ENCODE measurements at places on chromosomes 11 and 22. TPM values are rescaled to one million over a fixed set of nuclear protein-coding genes. Genes with fewer than 3 reads are reported as not detected.

GLYATL1 gene
- not detected for total RNA-seq

- no peak for DNase-seq
Measured at GRCh38 chr11:128338811-128339210, 248.5 kb downstream of the ETS1 start.

MS4A4A gene
- total RNA-seq: not detected

MCHR1 gene
- total RNA-seq: not detected

DNA sequence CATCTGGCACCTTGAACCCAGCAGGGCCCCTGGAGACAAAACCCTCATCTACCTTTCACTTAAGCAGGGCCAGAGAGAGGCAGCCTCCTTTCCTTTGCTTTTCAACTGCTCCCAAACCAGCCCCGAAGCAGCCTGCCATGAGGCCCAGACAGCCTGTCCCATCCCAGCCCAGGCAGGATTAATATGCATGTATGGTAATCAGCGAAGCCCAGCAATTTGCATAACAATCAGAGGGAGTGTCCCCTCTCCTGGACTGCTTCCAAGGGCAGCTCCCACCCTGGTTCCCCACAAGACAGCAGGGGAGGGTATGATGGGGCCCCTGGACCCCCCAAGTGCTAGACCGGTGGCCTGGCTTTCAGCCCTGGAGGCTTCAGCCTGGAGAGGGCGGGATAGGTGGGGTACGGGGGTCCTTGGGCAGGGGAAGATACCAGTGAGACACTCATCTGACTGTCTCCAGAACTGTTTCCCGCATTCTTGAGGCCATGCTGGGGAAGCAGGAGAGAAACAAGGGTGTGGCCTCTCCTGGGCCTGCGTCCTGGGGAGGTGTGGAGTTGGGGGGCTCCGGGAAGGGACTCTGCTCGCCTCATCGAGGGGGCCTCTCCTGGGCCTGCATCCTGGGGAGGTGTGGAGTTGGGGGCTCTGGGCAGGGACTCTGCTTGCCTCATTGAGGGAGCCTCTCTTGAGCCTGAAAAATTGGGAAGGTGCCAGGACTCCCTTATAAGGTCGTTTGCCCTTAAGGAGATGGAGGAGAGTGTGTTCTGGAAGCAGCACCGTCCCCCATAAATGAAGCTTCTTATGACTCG lies 93.2 kb upstream of the PRR5 start:
- DNase-seq: no peak

- no peak for DNase-seq
Measured at GRCh38 chr22:50208430-50208938, 7.7 kb downstream of the SELENOO start.

All from SK-MEL-5 (cell line).